ENCODE measurements at places on chromosomes 3 and 15. TPM values are rescaled to one million over a fixed set of nuclear protein-coding genes. Genes with fewer than 3 reads are reported as not detected.
A peak's percentile ranks its signal among the peaks of the same experiment; 100 is the strongest.

SLC6A1 gene
- 1.4 TPM for total RNA-seq

DNA sequence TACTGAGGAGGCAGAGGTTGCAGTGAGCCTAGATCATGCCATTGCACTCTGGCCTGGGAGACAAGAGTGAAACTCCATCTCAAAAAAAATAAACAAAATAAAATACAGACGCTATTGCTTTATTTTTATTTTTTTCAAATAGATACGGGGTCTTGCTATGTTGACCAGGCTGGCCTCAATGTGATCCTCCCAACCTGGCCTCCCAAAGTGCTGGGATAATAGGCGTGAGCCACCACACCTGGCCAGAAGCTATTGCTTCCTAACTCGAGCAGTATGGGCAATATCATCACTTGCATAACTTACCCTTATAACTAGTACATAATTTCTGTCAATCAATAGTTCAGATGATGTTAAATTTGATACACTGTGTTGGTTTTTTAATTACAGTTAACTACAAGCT is 3.0 kb downstream of the ARF4 start:
- H3K27ac ChIP-seq: no peak overlapping the region
- peaks cover 47% of the 10 kb centered on the region for H3K4me1 ChIP-seq
- no peaks in the 10 kb centered on the region for H3K36me3 ChIP-seq
- no peaks in the 10 kb centered on the region for H3K27me3 ChIP-seq
- no peak overlapping the region for H3K4me3 ChIP-seq

- H3K36me3 ChIP-seq: no peaks in the 10 kb centered on the region
- H3K4me1 ChIP-seq: no peaks in the 10 kb centered on the region
- no peak overlapping the region for H3K27ac ChIP-seq
- no peaks in the 10 kb centered on the region for H3K27me3 ChIP-seq
Observed at GRCh38 chr3:156230278-156230900, 110.0 kb downstream of the KCNAB1 start.

GRCh38 chr15:63915873-63916771 is 82.4 kb upstream of the HERC1 start:
- H3K4me3 ChIP-seq: no peak overlapping the region
- H3K27ac ChIP-seq: no peak overlapping the region
- no peak for DNase-seq
- no peaks in the 10 kb centered on the region for H3K27me3 ChIP-seq
- no peaks in the 10 kb centered on the region for H3K4me1 ChIP-seq

DNA sequence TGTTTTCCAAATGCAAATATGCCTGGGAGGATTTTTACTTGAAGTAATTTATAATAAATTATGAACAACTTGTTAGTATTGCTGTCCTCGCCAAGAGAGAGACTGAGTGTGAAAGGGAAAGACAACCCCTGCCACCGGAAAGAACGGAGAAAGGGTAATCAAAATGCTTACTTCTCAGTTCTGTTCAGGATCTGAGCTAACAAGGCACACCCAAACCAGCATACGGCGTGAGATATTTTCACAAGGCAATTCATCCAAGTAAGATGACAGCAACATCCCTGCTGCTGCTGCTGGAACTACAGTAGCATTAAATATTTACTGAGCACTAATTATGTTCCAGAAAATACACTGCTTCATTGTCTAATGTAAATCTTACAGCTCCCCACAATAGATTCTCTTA is 96.1 kb downstream of the KBTBD8 start:
- no peak overlapping the region for H3K4me3 ChIP-seq
- H3K4me1 ChIP-seq: peaks cover 33% of the 10 kb centered on the region
- H3K27ac ChIP-seq: no peak overlapping the region
- DNase-seq: peak; percentile 51
- H3K27me3 ChIP-seq: no peaks in the 10 kb centered on the region

- DNase-seq: no peak
- peaks cover 3% of the 10 kb centered on the region for H3K36me3 ChIP-seq
- no peaks in the 10 kb centered on the region for H3K27me3 ChIP-seq
- no peak overlapping the region for H3K4me3 ChIP-seq
- H3K27ac ChIP-seq: no peak overlapping the region
Observed at GRCh38 chr3:119230071-119230470, 10.6 kb downstream of the B4GALT4 start.

DNA sequence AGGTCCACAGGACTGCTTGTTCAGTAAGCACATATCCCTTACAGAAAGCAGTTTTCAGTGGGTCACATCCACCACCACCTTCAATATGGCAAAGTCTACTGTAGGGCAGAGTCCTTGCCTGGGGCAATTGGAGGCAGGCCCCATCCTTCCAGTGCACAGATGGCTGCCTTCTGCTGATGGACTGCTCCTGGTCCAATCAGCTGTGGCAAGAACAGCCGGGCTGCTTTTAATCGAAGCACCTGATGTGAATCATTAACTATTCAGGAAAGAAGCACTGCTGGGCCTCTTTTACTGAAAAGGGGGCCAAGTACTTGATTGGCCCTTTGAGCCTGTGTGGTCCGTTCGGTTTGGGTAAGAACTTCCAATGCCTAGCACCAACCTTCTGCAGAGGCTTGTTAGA is 24.4 kb downstream of the LARS2 start:
- no peak for DNase-seq
- no peak overlapping the region for H3K4me3 ChIP-seq
- H3K27me3 ChIP-seq: no peaks in the 10 kb centered on the region
- no peak overlapping the region for H3K27ac ChIP-seq

DNA sequence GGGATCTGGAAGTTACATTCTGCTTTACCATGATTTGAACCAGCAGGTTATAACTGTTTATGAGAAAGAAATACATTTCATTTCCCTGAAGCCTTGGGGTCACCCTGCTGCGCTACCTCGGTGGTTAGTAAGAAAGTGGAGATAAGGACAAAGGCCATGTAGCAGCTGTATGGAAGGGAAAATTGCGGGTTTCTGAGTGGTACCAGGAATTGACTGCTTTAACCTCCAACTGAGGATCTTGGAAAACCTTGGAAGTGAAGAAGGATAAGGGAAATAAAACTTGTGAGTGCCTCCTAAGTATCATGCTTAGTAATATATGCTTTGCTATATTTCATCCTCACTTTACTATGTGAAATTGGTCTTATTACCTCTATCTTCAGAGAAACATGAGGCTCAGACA is 76.1 kb upstream of the GAP43 start:
- no peaks in the 10 kb centered on the region for H3K36me3 ChIP-seq
- no peaks in the 10 kb centered on the region for H3K4me1 ChIP-seq
- DNase-seq: no peak
- H3K27me3 ChIP-seq: no peaks in the 10 kb centered on the region
- no peak overlapping the region for H3K4me3 ChIP-seq

GRCh38 chr3:12227833-12228232 is 61.0 kb upstream of the PPARG start:
- no peaks in the 10 kb centered on the region for H3K36me3 ChIP-seq
- no peaks in the 10 kb centered on the region for H3K4me1 ChIP-seq
- no peaks in the 10 kb centered on the region for H3K27me3 ChIP-seq
- DNase-seq: no peak
- no peak overlapping the region for H3K27ac ChIP-seq
- H3K4me3 ChIP-seq: no peak overlapping the region

DNA sequence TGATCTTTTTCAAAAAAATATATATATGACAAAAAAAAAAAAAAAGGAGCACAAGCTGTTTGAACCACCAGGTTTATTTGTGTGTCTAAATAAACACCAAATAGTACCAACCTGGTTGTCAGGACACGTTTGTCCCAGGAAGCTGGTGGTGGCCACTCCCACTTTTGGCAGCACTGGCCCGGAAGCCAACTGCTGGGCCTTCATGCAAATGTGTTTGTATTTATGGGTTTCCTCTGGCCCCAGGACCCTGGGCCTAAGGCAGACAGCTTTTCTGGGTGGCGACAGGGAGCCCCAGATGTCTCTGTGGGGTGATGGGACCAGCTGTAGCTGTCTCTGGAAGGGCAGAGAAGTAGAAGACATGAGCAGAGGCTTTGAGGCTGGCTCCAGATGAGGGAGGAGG is 31.6 kb downstream of the PRKCD start:
- H3K4me1 ChIP-seq: peaks cover 28% of the 10 kb centered on the region
- peaks cover 3% of the 10 kb centered on the region for H3K36me3 ChIP-seq
- H3K27me3 ChIP-seq: no peaks in the 10 kb centered on the region
- H3K27ac ChIP-seq: no peak overlapping the region

HLTF gene
- 43.9 TPM for total RNA-seq

PSMD6 gene
- total RNA-seq: 71.7 TPM

DNA sequence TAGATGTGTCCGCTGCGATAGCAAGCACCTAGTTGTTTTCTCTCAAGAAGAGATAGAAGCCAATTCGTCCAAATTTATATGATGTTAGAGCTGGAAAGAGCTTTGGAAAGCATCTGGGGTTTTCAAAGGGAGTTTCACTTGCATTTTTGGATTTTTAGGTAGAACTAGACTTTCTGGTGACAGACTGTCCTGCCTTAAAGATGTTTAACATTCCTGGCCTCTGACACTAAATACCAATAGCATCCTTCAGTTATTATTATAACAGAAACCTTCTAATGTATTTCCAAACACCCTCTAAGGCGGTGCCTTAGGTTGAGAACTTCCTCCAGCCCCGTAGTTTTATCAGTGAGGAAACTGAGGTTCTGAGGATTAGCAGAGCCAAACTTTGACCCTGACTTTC is 305.3 kb downstream of the SATB1 start:
- H3K4me3 ChIP-seq: no peak overlapping the region
- no peaks in the 10 kb centered on the region for H3K4me1 ChIP-seq
- H3K27me3 ChIP-seq: no peaks in the 10 kb centered on the region
- H3K36me3 ChIP-seq: no peaks in the 10 kb centered on the region
- no peak overlapping the region for H3K27ac ChIP-seq

FGD5 gene
- 7.4 TPM for total RNA-seq

RLBP1 gene
- total RNA-seq: 0.27 TPM
